T-helper 17 cell (primary cell): ENCODE measurements at places on chromosomes 4 and X.

DNA sequence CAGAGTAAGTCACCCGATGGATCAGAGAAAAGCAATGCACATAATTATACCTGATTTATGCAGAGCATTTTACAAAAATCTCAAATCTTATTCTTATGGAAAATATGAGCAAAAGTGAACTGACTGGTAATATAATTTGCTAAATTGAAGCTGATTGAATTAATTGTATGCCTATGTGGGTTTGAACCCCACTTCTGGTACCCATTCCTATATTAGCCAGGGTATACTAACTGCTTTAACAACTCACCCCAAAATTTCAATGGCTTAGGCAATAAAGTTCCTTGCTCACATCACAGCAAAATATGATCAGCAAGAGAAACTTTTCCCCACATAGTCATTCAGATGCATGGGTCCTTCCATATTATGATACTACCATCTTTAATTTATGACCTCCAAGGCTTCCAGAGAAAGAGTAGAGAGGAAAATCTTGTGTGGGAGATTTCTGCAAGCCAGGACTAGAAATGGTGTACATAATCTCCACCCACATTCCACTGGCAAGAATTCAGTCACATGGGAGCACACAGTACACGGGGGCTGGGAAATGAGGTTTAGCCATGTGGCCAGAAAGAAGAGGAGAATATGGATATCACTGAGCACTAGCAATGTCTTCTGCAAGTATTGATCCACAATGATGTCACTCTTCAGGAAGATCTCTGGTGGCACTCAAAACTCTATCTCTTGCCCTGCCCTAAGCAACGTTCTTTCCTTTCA is 640.7 kb downstream of the BCOR start:
- no peak for DNase-seq

GRCh38 chrX:134171661-134172587 is 65.1 kb upstream of the CCDC160 start:
- no peak for DNase-seq

DNA sequence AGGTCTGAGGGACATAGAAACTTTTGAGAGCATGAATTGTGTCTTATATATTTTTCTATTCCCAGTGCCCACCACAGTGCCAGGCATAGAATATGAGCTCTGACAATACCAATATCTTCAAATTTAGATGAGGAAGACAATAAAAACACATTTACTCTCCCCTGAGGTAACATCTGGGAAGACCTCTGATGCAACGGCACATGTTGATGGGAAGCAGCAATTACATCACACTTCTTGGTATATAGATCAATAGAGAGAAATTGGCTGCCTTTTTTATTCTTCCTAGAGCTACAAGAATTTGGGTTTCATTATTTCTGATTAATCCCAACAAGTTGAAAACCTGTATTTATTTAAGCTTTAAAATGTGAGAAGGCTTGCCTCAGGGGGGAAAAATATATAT is 67.4 kb upstream of the SMAD1 start:
- no peak for DNase-seq

DNA sequence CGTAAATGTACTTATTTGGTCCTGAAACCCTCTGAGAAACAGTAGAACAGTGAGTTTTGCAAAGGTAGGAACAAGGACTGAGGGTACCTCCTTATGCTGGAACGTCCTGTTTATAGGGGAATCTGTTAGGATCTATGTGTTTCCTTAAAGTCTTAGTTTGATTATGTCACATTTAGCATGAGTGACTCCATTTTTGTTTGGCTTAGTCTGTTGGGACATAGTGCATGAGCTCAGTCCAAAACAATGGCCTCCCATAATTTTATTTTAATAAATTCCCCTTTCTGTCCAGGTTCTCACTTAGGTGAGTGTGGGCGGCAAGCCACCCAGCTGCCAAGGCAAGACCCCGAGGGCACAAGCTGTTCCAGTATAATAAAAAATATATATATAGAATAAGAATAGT is 27.7 kb downstream of the HTT-AS start:
- DNase-seq, result no peak

DNA sequence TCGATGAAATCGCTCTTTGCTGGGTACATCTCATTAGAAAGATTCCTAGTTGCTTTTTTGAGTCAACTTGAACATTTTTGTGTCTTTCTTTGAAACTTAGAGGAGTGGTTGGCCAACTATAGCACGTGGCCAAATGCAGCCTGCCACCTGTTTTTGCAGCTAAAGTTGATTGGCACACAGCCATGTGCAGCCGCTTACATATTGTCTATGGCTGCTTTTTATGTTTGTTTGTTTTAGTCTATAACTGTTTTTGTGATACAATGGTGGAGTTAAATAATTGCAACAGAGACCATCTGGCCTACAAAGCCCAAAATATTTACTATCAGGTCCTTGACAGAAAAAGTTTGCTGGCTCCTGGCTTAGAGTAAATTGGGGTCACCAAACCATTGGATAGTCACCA is 86.3 kb downstream of the CLCN4 start:
- DNase-seq, result no peak

- no peak for DNase-seq
Measured at GRCh38 chr4:15771216-15772058, 6.7 kb upstream of the CD38 start.

GRCh38 chr4:795726-796119 is 30.2 kb downstream of the CPLX1 start:
- no peak for DNase-seq

GRCh38 chrX:106791495-106791894 is 11.0 kb upstream of the TBC1D8B start:
- no peak for DNase-seq

DNA sequence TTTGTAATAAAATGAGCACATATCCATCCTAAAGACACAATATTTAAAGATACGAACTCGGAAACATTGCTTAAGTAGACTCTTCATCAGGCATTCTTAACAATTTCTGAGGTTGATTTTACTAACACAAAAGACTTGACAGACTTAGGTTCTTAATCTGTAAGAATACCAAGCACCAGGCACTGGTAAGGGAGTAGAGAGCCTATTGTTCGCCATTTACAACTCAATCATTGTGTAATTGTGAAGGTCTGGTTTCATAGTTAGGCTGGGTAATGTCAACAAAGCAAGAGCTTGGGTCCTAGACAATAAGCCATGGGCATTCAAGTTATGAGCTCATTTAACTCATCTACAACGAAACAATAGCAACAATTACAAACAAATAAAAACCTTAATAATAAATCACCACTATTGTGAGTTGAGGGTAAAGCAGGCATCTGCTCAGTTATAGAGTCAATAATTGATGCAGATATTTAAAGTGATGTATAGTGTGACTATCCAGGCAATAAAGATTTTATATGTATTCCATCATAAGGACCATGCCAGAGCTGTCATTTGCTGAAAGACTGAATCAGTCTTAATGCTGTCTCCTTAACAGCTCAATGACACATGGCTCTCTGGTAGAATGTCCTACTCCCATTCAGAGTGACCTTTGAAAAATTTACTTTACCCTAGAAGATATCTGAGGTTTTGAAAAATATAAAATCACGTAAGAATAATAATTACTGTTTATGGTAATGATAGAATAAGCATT is 664.0 kb upstream of the PCDH7 start:
- DNase-seq, result no peak

DNA sequence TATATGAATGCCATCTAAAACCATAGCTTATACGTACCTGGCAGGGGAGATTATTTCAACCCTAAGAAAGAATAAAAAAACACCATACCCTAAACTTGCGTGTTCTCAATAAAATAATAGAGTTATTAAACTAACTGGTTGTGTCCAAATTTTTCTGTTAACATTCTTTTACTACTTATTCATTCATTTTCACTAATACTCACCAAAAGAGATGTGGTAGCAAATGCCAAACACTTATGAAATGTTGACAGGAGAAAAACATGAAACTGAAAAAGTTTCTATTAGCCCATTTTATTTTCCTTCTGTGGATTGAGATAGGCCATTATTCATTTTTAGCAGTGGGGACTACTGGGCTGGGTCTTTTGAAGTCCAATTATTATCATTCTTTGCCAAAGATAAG is 102.0 kb downstream of the TSPAN5 start:
- DNase-seq, result no peak

GRCh38 chrX:42951747-42952146 is 173.8 kb upstream of the PPP1R2C start:
- DNase-seq, result no peak

DNA sequence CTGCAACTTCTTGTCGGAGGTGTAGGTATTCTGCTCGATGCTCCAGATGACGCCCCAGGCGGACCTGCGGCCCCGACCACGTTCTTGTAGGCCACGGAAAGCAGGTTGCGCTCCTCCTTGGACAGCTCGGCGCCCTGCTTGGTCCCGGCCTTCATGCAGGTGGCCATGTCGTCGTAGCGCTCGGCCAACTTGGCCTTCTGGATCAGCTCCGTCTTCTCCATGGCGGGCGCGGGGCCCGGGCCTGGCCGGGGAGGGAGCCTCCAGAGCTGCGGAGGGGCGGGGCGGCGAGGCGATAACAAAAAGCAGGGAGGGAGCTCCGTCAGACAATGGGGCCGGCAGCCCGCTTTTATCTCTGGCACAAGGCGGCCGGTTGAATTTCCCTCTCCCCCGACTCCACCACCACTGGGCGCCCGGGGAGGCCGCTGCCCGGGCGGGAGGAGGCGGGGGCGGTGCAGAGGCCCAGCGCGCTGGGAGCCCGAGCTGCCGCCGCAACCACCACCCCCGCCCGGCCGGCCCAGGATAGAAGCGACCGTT is 28.3 kb upstream of the DRP2 start:
- no peak for DNase-seq

GRCh38 chrX:3651277-3651676 is 62.2 kb downstream of the PRKX start:
- DNase-seq, result no peak

- DNase-seq, result no peak
Measured at GRCh38 chr4:25437926-25438325, 60.9 kb downstream of the ANAPC4 start.

GRCh38 chr4:79315891-79316290 is 10.0 kb downstream of the NAA11 start:
- no peak for DNase-seq

- DNase-seq, result no peak
Measured at GRCh38 chrX:149903889-149904748, 23.1 kb downstream of the MAGEA8 start.

DNA sequence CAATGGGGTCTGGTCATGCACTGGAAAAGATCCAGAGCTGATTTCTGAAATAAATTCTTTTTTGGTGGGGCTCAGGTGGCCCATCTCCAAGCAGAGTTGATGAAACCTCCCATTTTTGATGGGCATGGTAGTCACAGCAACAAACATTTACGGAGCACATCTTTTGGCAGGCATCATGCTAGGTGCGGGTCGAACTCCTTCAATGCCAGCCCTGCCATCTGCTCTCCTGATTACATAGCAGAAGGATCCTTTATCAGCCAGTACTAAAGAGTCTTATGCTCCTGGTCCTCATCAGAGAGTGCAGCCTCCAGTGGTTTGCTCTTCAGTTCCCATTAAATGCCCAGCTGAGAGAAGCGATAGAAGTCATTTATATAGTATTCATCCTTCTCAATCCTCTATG is 121.7 kb downstream of the GRXCR1 start:
- no peak for DNase-seq

GRCh38 chr4:42401171-42401570 is 3.9 kb downstream of the SHISA3 start:
- DNase-seq, result no peak

GRCh38 chrX:133668225-133668931 is 253.1 kb upstream of the GPC4 start:
- no peak for DNase-seq

GRCh38 chr4:175651756-175652310 is 160.2 kb downstream of the GPM6A start:
- no peak for DNase-seq

GRCh38 chrX:140034916-140035315 is 69.6 kb upstream of the CXorf66 start:
- no peak for DNase-seq

DNA sequence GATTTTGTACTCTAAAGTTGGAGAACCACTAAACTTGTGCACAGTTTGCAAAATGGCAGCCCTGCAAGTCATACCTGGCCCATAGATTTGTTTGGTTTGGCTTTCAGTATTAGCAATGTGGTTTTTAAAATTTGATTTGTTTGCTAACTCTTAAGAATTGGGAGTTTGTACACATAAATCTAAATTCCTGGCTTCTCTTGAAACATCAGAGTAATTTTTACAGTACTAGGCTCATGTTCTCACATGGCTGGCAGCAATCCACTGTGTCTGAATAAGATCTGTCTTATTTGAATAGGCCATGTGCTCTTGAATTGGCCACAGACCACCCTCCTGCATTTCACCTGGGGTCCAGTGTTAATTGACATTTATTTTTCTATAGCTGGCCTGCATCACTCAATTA is 21.3 kb downstream of the DIAPH2 start:
- no peak for DNase-seq

- no peak for DNase-seq
Measured at GRCh38 chrX:8673201-8673600, 58.7 kb downstream of the ANOS1 start.

DNA sequence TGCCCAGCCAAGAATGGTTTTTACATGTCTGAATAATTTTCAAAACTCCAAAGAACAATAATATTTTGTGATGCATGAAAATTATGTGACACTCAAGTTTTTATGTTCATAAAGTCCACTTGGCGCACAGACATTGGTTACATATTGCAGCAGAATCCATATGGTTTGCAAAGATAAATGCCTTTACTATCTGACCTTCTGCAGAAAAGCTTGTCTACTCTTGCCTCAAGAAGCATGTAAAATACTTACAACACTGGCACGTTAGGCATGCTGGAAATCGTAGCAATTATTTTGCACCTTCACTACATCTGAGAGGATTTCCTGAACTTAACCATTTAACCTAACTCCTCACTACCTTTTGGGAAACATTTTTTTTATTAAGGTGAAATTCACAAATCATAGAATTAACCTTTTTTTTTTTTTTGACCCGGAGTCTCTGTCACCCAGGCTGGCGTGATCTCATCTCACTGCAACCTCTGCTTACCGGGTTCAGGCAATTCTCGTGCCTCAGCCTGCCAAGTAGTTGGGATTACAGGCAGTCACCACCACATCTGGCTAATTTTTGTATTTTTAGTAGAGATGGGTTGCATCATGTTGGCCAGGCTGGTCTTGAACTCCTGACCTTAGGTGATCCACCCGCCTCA is 3.5 kb upstream of the XG start:
- DNase-seq, result no peak

- DNase-seq, result no peak
Measured at GRCh38 chrX:31271615-31272471, 200.0 kb upstream of the FTHL17 start.

- DNase-seq, result no peak
Measured at GRCh38 chrX:88612870-88613329, 134.1 kb upstream of the CPXCR1 start.

- DNase-seq, result no peak
Measured at GRCh38 chrX:148577741-148578140, 77.3 kb downstream of the AFF2 start.

DNA sequence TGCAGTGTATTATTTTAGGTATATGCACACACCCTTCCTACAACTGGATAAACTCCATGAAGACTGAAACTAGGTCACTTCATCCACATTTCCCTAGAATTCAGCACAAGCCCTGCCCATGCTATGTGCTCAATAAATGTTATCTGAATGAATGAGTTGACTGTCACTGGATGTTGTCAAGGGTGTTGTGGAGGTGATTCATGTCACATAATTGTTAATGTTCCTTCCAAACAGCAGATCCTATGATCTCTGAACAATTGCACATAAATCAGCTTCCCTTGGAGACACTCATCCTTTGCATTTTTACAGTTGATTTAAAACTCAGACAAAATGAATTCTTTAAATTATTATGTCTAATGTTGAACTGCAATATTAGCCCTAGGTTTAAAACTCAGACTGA is 154.7 kb downstream of the TSPAN5 start:
- DNase-seq, result no peak

GRCh38 chr4:153197301-153197700 is 6.9 kb upstream of the TRIM2 start:
- no peak for DNase-seq

- DNase-seq, result no peak
Measured at GRCh38 chrX:66015152-66015831, 24.6 kb downstream of the VSIG4 start.
